ENCODE measurements at places on chromosomes 5 and 9. TPM values are rescaled to one million over a fixed set of nuclear protein-coding genes. Genes with fewer than 3 reads are reported as not detected.

The IL3 gene
- not detected for polyA plus RNA-seq

The ARHGEF39 gene
- polyA plus RNA-seq, result 5.6 TPM

The ST8SIA4 gene
- polyA plus RNA-seq, result 0.02 TPM

The TMEM203 gene
- polyA plus RNA-seq, result 86.6 TPM

The GADD45G gene
- 42.6 TPM for polyA plus RNA-seq

The MEIKIN gene
- polyA plus RNA-seq, result not detected

The PNPLA7 gene
- 1.4 TPM for polyA plus RNA-seq

DNA sequence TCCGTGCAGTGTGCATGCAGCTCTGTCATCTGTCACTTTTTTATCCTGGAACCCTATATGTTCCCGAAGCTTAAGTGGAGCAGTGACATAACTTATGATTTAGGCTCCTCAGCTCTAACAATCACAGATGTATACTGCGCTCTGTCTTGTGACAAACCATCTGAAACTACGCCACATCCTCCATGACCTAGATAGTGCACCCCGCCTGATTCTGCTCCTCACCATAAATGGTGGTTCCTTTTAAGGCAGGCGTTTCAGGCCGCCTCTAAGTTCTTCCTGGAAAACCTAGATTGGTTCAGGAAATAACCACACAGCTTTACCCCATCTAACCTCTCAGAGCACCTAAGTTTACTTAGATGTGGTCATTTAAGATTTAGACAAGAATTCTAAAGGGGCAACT, 372.0 kb downstream of the CDH10 start:
- no peak overlapping the region for H3K27ac ChIP-seq
- no peaks in the 10 kb centered on the region for H3K4me1 ChIP-seq
- no peaks in the 10 kb centered on the region for H3K36me3 ChIP-seq
- DNase-seq, result no peak
- H3K27me3 ChIP-seq, result no peaks in the 10 kb centered on the region
- no peak overlapping the region for H3K4me3 ChIP-seq

GRCh38 chr9:36961051-36961450, 73.0 kb downstream of the PAX5 start:
- H3K4me1 ChIP-seq, result no peaks in the 10 kb centered on the region
- no peak for DNase-seq
- H3K4me3 ChIP-seq, result no peak overlapping the region
- no peak overlapping the region for H3K27ac ChIP-seq
- no peaks in the 10 kb centered on the region for H3K36me3 ChIP-seq

DNA sequence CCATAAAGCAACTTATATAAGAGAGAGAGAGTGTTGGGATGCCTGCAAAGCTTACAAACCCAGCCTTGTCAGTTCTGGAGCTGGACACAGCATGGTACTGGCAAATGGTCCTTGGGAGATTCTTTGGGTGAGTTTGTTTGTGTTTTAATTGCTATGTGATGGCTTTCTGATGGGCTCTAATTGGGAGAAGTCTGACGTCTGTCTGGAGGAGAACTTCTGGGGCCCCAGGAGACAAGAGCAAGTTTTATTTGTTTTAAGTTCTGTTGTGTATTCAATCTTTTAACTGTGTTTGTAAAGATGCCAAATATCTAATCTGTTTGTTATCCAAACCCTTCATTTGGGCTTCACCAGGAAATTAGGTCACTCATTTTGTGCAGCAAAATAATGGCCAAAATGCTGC, 50.3 kb upstream of the AFAP1L1 start:
- DNase-seq, result peak; percentile 42
- H3K36me3 ChIP-seq, result no peaks in the 10 kb centered on the region
- H3K27me3 ChIP-seq, result no peaks in the 10 kb centered on the region
- no peaks in the 10 kb centered on the region for H3K4me1 ChIP-seq
- no peak overlapping the region for H3K4me3 ChIP-seq

DNA sequence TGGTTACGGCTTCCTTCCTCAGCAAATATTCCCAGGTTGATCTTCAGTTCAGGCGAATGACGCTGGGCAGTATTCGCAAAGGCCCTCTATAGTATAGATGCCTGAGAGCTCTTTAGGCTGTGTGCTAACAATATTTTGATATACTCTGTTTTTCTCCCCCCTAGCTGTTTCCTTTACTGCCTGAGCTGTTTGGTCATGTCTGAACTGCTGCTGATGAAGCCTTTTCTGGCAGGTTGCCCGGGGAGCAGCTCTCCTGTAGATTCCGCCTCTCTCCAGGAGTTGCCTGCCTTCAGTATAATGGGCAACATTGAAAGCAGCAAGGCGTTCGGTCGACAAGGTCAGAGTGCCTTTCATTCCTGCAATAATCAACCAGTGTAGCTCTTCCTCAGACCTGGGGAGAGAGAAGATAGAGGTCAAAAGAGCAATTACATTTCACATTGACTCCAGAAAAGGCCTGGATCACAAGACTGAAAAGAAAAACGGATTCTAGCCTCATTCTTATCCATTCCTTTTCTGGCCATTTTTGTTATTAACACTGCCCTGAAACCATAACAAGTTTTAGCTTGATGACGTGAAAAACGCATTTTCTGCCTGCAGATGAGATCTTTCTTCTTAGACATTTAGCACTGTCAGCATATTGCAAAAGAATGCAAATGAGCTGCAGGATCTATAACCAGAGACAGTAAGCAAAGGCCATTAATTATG, 60.1 kb upstream of the ZNF608 start:
- no peak overlapping the region for H3K4me3 ChIP-seq
- no peaks in the 10 kb centered on the region for H3K36me3 ChIP-seq
- H3K4me1 ChIP-seq, result peaks cover 14% of the 10 kb centered on the region
- peak; percentile 94 for DNase-seq
- H3K27ac ChIP-seq, result peak overlapping the region; percentile 85
- no peaks in the 10 kb centered on the region for H3K27me3 ChIP-seq

DNA sequence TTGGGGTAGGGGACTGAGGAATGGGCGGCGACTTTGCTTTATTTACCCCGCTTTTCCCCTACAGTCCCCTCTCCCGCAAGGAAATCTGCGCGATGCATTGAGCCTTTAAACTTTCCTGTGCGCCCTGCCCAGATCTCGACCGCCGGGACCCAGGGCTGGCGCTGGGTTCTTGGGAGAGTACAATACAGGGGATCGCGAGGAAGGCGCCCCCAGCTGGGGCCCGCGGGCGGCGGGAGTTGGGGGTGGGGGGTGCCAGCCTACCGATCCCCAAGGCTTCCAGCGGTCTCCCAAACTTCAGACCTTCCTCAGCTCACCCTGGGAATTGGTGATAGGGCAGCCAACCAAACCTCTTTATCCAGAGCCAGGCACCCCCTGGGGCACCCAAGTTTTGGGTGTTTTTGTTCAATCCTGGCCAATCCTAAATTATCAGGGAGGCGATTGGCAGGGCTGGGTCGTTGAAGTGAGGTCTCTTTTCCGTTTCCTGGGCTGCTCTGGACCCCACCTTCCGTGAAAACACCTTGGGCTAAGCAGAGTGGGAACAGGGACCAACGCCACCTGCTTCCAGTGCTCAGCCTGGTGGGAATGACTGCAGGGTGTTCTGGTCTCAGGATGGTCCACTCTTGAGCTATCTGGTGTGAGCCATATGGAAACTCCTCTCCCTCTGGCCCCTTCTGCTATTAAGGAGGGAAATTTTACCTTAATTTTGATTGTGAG, 51.4 kb upstream of the DAB2IP start:
- no peaks in the 10 kb centered on the region for H3K27me3 ChIP-seq
- DNase-seq, result no peak
- H3K36me3 ChIP-seq, result no peaks in the 10 kb centered on the region
- H3K4me3 ChIP-seq, result peak overlapping the region; percentile 95
- peak overlapping the region; percentile 98 for H3K27ac ChIP-seq
- peaks cover 38% of the 10 kb centered on the region for H3K4me1 ChIP-seq

GRCh38 chr9:7123743-7124142, 366.0 kb downstream of the KDM4C start:
- H3K27ac ChIP-seq, result no peak overlapping the region
- no peak overlapping the region for H3K4me3 ChIP-seq
- H3K27me3 ChIP-seq, result no peaks in the 10 kb centered on the region
- H3K36me3 ChIP-seq, result no peaks in the 10 kb centered on the region
- H3K4me1 ChIP-seq, result no peaks in the 10 kb centered on the region

DNA sequence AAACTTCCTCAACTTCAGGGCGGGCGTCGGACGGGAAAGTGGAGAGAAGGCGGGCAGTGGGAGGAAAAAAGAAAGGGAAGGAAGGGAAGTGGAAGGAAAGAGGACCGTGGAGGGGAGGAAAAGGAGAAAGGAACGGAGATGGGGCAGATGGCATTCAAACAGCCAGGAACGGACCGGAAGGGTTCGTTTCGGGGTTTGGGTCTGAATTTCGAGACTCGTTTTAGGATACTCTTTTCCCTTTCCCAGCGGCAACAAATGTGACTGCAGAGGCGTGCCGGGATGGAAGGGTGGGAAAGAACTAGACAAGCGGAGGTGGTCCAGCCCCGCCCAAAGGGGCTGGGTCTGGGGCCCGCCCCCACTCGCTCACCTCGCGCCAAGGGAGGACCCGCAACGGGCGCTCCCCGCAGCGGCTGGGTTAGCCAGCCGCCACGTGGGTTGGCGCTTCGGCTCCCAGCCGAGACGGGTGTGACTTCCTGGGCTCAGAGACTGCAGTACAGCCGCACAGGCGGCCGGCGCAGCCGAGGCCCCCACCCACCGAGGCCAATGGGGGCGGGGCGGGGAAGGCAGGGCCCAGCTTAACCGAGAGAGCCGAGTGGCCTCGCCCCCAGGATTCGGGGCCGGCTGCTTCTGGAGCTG, 2.7 kb downstream of the VCAN start:
- H3K4me3 ChIP-seq, result peak overlapping the region; percentile 90
- DNase-seq, result peak; percentile 94
- H3K27ac ChIP-seq, result peak overlapping the region; percentile 82

DNA sequence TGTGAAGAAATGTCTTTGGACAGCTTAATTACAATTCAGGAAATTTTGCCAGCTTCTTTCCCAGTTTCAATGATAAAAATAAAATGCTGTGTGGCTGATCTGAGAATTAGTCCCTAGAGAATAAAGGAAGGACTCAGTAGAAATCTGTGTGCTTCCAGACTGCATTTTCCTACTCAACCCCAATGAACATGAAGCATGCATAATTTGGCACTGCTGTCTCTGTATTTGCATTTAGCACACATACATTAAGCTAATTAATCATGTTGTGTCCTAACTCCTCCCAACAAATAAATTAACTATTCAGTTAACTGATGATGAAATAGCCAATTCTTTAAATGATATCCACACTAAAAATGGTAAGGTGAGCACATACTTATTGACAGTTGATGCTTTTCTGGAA, 380.0 kb upstream of the RORB start:
- H3K27ac ChIP-seq, result no peak overlapping the region
- H3K36me3 ChIP-seq, result no peaks in the 10 kb centered on the region
- H3K4me1 ChIP-seq, result no peaks in the 10 kb centered on the region
- DNase-seq, result no peak

- peaks cover 15% of the 10 kb centered on the region for H3K27me3 ChIP-seq
- no peak overlapping the region for H3K4me3 ChIP-seq
- H3K4me1 ChIP-seq, result no peaks in the 10 kb centered on the region
- DNase-seq, result no peak
- no peak overlapping the region for H3K27ac ChIP-seq
These were observed 18.5 kb downstream of the OR2V1 start for GRCh38 chr5:181112476-181112875.

DNA sequence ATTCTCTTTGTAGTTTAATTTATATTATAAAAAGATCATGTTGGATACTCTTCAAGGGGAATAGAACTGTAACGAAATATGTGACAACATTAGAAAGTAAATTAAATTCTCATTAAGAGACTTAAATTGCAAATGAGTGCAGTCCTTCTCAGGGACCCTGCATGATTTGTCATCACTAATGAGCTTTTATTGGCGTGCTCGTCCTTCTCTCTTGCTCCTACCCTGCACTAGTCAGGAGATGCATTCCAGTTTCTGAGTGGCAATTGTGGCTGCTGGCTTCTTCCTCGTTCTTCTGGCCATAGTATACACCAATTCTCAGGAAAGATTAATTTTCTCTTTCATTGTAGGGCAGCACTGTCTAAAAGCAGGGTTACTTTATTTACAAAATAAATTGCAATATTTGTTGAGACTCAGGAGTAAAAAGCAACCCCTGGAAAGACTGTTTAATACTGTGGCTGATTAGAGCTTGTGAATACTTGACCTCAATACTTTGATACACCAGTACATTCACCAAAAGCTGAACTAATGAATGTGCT, 376.3 kb upstream of the CHD1 start:
- no peak for DNase-seq
- H3K27ac ChIP-seq, result no peak overlapping the region
- no peak overlapping the region for H3K4me3 ChIP-seq
- H3K4me1 ChIP-seq, result no peaks in the 10 kb centered on the region
- H3K36me3 ChIP-seq, result no peaks in the 10 kb centered on the region

DNA sequence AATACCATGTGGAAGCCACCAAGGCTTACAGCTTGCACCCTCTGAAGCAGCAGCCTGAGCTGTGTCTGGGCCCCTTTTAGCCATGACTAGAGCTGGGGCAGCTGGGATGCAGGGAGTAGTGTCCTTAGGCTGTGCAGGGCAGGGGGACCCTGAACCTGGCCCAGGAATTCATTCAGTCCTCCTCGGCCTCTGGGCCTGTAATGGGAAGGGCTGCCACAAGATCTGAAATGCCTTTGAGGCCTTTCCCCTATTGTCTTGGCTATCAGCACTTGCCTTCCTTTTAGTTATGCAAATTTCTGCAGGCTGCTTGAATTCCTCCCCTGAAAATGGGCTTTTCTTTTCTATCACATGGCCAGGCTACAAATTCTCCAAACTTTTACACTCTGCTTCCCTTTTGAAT, 9.0 kb downstream of the GPR150 start:
- H3K36me3 ChIP-seq, result no peaks in the 10 kb centered on the region
- no peak overlapping the region for H3K4me3 ChIP-seq
- H3K27ac ChIP-seq, result no peak overlapping the region
- no peaks in the 10 kb centered on the region for H3K4me1 ChIP-seq

- H3K4me1 ChIP-seq, result no peaks in the 10 kb centered on the region
- H3K27me3 ChIP-seq, result no peaks in the 10 kb centered on the region
- H3K4me3 ChIP-seq, result no peak overlapping the region
- DNase-seq, result no peak
- no peak overlapping the region for H3K27ac ChIP-seq
These were observed 104.6 kb downstream of the CACNA1B start for GRCh38 chr9:137982200-137982599.

- no peak for DNase-seq
- H3K27me3 ChIP-seq, result no peaks in the 10 kb centered on the region
- H3K36me3 ChIP-seq, result no peaks in the 10 kb centered on the region
- H3K4me1 ChIP-seq, result peaks cover 27% of the 10 kb centered on the region
These were observed 485.8 kb downstream of the IRX1 start for GRCh38 chr5:4081466-4081865.

GRCh38 chr5:151627650-151628049, 36.5 kb upstream of the FAT2 start:
- peak overlapping the region; percentile 3 for H3K27ac ChIP-seq
- no peaks in the 10 kb centered on the region for H3K27me3 ChIP-seq
- peaks cover 4% of the 10 kb centered on the region for H3K4me1 ChIP-seq
- no peak for DNase-seq

DNA sequence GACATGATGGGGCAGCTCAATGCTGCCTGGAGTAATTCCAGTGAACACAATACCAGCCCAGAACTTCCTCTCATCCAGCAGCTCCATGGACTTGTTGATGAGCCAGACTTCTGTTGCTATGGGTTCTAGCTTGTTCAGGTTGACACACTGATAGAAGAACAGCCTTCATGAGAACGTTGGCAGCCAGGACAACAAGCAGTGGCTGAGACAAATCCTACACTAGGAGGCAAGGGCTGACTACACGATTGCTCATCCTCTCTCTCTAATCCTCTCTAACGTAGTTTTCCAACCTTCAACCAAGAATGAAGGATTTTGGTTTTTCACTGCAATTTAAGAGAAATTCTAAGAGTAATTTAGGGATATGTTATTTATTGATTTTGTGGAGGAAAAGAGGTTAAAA, 67.8 kb downstream of the NIPSNAP3B start:
- H3K4me1 ChIP-seq, result peaks cover 15% of the 10 kb centered on the region
- H3K36me3 ChIP-seq, result peaks cover 31% of the 10 kb centered on the region
- H3K4me3 ChIP-seq, result no peak overlapping the region
- no peak overlapping the region for H3K27ac ChIP-seq
